ENCODE measurements at places on chromosomes 4 and X.

DNA sequence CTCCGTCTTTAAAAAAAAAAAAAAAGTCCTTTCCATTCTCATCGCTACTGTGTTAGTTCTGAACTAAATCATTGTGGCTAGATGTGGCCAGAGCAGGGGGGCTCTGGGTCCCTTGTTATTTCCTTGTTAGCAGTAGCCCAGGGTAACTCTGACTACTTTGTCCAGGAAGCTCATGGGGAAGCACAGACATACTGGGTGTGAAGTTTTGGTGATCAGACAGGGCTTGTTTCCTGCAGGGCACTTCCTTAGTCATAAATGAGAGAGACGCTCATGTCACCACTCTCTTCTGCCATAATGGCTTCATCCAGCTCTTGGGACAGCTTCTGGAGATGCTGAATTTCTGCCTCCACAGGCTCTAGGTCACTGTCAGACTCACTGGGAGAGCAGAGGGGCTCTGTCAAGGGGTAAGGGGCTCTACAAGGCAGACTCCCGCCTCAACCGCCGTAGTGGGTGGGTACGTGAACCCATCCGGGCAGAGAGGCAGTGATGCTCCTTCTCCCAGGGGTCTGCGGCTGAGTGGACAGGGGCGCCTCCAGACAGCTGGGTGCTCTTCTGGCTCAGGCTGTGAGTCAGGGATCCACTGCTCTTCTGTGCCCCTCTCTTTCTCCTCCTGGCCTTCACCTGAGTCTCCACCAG, 12.9 kb downstream of the STIM2 start:
- DNase-seq, result no peak

GRCh38 chr4:141658309-141658708, 21.9 kb downstream of the IL15 start:
- no peak for DNase-seq

GRCh38 chr4:5942947-5943346, 50.1 kb upstream of the CRMP1 start:
- no peak for DNase-seq

GRCh38 chr4:27916452-27917184, 1056.0 kb downstream of the STIM2 start:
- DNase-seq, result no peak

DNA sequence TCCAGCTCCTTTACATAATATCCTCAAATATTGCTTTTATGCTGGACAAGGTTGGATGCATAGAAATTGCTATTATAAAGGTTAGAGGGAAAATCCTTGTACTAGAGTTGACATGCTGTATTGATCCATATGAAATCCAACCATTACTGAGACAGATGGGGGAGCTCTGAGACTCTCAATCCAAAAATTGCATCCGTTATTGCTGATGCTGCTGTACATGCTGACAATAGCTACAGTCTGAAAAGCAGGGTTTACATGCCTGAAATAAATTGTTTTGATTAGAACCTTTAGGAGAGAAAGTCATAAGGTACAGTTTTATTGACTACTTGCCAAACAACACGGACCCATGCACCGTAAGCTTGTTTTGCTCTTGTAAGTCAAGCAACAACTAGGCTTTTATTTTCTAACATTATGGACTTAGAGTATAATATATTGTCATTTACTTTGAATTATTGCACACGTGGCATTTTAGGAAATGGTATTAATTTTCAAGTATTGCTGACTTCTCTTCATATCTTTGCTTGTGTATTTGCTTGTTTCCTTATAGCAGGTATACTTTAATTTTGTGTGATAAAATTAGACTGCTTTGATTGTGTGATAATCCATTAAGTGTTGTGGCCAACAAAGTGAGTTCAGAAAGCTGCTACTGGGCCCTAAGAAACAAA, 1365.2 kb downstream of the STIM2 start:
- DNase-seq, result no peak

DNA sequence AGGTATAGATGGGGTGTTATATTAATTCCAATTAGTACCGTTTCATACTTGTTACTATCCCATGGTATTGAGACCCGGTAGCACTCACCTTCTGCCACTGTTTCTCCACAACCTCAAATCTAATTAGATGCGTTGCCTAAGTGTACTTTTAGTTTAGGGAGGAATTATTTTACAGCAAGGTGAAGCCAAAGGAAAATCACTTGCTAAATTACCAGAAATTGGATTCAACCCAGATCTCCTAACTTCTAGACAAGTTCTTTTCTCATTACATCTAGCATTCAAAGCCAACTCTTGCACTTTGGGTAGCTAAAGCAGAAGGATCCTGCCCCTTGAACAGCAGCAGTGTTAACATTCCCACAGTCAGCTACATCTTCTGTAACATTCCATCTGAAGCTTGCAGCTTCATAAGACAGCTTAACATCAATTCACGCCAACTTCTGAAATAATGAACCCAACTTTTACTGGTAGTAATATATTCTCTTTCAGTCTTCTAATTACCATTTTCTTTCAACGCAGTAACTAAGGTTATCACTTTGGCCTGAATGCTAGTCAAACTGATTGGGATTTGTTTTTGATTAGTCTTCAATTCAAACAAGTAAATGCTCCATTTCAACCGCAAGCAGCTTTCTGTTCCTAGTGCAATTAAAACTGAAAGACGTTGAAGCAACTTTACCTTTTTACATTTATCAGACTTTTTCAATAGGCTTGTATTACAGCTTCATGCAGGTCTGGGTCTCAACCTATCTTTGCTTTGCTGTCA, 934 bp upstream of the SEC31A start:
- no peak for DNase-seq

DNA sequence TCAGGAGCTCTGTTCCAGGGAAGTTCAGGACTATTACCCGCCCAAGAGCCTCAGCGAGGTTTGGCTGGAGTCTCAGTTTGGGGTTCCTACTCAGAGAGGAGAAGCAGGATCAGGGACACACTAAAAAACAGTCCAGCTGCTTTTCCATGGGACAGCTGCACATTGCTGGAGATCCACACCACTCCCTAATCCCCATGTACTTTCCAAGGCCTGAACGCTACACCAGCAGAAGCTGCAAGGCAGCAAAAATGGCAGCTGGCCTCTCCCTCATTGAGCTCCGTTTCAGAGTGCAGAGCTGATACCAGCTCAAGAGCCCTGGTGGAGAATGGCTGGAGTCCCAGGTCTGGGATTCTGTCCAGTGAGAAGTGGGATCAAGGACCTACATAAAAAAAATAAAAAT, 551.2 kb upstream of the PABPC5 start:
- no peak for DNase-seq

GRCh38 chr4:9146967-9147366, 23.2 kb upstream of the FAM90A26 start:
- no peak for DNase-seq
